ENCODE measurements at places on chromosomes 5 and 9.

- DNase-seq = no peak
Observed at GRCh38 chr5:100861148-100861547, 41.9 kb downstream of the ST8SIA4 start.

- DNase-seq = no peak
Observed at GRCh38 chr9:128114326-128115186, 13.0 kb downstream of the PTGES2 start.

DNA sequence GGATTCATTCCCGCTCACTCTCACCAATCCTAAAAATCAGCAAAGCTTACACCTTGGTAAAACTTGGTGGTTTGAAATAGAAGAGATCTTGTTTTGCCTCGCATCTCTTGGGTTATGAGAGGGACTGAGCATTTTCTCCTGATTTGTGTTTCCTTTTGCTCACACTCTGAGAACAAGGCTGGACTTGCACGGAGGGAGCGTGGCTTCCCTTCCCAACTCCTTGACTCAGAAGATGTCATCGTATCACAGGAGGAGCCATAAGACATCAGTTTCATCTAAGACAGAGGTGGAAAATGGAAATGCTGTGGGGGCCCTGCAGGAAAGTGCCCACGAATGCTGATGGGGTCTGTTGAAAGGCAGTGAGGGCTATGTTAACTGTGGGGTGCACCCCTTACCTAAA lies 37.4 kb downstream of the CTSL start:
- DNase-seq = no peak

DNA sequence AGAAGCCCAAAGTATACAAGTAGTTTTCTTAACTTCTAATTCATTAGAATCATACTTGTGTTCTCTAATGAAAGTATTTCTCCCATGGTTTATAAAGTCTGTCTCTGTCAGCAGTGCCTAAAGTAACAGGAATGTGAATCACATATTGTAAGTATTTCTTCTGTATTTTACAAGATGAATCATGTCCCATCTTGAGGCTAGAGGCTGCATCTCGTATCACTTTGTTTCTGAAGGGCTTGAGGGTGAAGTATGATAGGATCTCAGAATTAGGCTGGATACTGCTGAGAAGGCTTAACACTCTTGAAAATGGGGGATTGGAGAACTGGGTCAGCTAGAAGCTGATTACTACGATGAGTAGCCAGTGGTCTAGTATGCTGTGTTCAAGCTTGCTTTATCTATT lies 242.2 kb upstream of the ACTBL2 start:
- no peak for DNase-seq

DNA sequence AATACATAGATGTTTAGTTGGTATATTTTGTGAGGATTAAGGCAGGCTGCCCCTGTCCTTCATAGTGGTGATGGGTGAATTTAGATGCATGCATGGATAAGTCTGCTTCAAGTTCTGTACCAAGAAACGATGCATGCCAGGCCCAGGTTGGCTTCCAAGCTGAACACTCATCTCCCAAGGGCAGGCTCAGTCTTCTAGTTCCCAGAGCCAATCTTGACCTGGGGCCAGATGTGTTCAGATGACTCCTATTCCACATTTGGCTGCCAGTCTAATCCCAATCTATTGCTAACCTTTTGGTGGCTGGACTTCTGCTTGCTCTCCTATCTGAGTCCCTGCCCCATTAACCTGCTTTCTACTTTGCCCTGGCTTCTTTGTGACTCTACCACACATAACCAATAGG lies 18.5 kb upstream of the SNAPC3 start:
- no peak for DNase-seq

- no peak for DNase-seq
Observed at GRCh38 chr9:93612796-93613154, 36.4 kb downstream of the PHF2 start.

GRCh38 chr5:149279661-149280060 lies 8.0 kb downstream of the AFAP1L1 start:
- no peak for DNase-seq

GRCh38 chr5:20974426-20974825 lies 986.4 kb upstream of the CDH18 start:
- DNase-seq = no peak

DNA sequence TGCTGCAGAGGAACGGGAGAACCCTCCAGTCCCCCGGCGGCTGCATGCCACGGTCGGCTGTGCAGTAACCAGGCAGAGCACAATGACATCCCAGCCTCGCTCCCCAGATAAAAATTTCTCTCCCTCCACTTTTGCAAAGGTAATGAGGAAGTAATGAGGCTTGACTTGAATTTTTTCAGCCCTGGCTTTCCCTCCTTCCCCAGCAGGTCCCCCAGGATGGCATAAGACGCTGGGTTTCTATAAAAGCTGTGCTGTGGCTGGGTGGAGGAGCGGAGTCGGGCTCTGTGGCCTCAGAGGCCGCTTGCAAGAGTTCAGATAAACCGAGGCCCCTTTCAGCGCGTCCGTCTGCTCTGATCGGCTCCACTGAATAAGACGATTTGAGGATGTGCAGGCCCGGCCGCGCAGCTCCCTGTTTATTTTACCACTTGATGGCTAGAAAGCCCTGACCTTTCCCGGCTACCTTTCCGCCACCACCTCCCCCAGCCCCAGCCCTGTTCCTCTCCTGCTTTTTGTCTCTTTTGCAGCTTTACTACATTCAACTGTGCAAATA lies 351.9 kb upstream of the IRX2 start:
- DNase-seq = no peak

- no peak for DNase-seq
Observed at GRCh38 chr5:54113060-54113459, 197.3 kb downstream of the ARL15 start.

DNA sequence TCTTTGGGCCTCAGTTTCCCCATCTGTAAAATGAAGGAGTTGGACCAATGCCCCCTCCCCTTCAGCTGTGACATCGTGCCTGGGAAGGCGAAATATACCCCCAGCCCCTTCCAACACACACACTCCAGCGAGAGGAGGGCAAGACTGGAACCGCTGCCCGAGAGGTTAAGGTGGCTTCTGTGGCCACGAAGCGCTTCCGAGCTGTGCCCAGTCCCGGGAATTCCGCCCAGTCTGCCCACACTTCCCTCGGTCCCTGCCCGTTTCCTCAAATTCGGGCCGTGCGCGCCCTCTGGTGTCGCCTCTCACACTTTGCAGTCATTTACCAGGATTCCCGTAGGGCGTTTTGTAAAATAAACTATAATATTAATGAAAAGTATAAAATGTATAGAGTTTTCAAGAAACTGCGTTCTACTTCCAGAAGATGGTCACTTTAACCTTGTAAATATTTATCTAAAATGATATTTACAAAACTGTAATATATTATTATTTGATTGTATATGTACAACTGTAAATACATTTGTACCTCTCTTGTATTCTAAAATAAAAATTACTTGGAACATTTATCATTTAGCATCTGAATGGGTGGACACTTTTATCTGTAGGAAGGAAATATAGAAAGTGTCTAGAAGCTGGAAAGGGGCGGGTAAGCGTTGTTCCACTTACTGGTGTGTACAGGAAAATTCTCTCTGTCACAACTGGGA lies 11.0 kb upstream of the EXOSC2 start:
- peak; percentile 97 for DNase-seq

DNA sequence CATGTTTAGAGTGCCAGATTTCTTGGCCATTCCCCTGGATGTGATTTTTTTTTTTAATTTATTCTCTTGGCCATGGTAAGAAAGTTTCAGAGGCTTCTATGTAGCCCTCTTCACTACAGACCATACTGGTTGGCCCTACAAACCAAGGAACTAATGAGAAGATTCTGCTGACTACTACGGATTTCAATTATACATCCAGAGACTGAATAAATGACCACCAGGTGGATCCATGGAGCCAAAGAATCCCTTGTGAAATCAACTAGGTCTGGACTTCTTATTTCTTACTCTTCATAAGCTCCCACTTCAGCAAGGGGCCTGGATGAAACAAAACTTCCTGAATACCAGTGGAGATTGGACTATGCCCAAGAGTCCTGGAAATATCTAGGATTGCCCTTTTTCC lies 27.6 kb downstream of the ZNF622 start:
- no peak for DNase-seq

DNA sequence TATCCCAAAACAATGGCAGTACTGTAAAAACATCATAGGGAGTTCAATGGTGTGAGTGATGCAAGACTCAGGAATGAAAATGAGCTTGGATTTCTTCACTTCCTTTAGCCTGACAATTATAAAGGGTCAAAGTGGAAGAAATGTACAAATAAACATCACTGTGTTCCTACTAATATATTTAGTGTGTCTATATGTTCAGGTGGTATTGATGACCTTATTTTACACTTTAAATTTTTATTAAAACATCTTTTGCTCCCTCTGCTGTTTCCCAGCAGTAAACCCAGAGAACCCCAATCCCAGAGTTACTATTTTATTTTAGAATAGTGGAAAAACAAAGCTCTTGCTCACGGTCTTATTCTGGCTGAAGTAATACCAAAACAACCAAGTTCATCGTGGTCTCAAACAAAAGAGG lies 2.0 kb downstream of the LOX start:
- DNase-seq = no peak

- DNase-seq = no peak
Observed at GRCh38 chr5:127870914-127871313, 167.7 kb downstream of the CCDC192 start.

DNA sequence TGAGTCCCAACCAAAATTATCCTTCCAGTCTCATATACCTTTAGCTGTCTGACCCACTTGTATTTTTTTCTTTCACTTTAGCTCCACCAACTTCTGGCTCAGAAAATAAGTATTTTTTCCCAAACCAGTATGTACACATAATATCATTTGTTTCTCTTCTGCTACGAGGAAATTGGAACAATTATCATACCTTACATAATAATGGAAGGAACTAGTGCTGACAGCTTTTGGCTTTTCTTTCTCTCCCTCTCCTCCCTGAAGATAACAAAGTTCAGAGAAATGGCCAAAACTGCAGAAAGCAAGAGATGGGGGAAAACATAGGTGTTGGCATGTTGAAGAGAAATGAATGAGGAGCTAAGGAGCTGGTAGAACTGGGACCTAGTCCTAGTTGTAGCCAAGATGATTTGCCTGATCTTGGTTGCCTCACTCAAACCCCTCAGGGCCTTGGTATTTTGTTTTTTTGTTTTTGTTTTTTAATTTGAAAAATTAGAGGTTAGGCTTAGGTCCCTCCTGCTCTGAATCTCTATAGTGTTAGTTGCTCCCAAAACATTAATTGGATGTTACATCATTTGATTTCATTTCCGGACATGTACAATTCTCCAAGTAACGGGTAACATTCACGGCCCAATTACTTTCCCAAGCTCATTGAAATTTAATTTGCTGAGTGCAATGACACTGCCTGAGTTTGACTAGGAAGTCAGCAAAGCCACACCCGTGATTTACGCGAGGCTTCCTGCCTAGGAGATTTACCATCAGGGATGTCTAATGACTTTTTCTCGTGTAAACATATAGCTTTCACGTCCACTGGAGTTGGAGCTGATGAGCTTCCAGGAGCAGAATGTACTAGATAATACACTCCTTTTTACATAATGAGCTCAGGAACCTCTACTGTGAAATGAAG lies 291.6 kb downstream of the TLE1 start:
- no peak for DNase-seq

- DNase-seq = no peak
Observed at GRCh38 chr5:95682891-95683290, at the start of gene SPATA9. SPATA9 (minus strand) TSS chr5:95682991; CDS start chr5:95682854, 137 bp downstream.

DNA sequence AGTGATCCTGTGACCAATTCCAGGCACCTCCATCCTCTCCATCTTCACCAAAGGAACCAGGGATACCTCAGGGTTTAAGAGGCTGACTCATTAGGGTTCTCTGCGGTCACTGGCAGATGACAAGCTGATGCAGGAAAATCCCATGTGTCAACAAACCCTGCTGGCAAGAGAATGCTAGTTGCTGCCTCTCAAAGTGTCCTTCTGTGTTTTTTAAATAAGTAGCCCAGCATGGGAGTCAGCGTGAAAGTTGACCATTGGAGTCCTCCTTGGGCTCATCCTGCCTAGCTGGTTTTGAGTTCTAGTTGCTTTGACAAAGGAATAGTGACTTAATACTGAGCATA lies 200.2 kb downstream of the SLIT3 start:
- DNase-seq = peak; percentile 7

DNA sequence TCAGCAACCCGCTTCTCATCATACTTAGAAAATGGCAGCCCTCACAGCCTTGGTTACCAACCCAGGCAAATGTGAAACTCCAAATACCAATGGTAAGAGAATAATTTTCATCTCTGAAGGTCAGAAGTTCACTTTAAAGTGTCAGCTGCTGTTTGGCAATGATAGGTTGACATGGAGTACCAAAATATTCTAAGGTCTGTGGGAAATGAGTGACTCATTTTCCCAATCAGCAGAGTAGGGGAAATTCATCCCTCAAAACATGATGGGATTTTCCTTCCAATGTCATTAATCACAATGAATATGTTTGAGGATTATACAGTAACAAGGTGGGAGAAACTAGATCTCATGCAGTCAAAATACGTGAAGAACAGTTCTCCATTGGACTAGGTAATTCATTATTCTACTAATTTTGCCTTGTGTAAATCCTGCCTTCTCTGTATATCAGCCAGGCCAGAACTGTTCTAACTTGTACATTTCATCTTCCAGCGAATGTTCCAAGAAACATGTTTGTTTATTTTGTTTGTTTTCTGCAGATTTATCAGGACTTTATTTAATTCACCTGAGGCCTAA lies 53.1 kb upstream of the ERBIN start:
- DNase-seq = no peak

- no peak for DNase-seq
Observed at GRCh38 chr9:27365707-27366376, 68.9 kb upstream of the EQTN start.

DNA sequence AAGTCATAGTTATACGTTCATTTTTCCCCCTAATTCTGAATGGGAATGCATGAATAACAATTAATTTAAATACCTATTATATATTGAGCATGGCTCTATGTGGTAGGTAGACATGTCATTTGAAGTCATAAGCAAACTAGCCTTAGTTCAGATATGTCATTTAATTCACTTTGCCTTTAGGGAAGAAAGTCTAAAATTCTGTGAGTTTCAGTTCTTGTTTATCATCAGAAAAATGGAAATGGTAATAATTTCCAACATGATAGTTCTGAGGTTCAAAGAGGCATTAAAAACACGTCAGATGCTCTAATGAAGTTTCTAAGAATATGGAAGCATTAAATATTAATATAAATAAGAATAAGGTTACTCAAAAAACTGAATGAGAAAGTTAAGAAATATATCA lies 13.1 kb upstream of the ANXA1 start:
- no peak for DNase-seq

- no peak for DNase-seq
Observed at GRCh38 chr5:88979244-88979643, 96.3 kb upstream of the MEF2C start.
